Activated CD8-positive, alpha-beta T cell treated with anti-CD3 and anti-CD28 coated beads, Interleukin-2, amount 10 ng/mL, durations not matched to agents 7 days and 5 days (primary cell): ENCODE measurements at places on chromosomes 6 and 20. TPM values are rescaled to one million over a fixed set of nuclear protein-coding genes. Genes with fewer than 3 reads are reported as not detected.

Gene DNAH8
- not detected for total RNA-seq

Gene AKIRIN2
- 42.1 TPM for total RNA-seq

Gene SLC22A3
- not detected for total RNA-seq

Gene GRIK2
- not detected for total RNA-seq

Gene MUC21
- not detected for total RNA-seq

Gene FAM83D
- total RNA-seq = 25.6 TPM

Gene NKX2-4
- not detected for total RNA-seq

Gene SEL1L2
- not detected for total RNA-seq

Gene HAO1
- not detected for total RNA-seq

DNA sequence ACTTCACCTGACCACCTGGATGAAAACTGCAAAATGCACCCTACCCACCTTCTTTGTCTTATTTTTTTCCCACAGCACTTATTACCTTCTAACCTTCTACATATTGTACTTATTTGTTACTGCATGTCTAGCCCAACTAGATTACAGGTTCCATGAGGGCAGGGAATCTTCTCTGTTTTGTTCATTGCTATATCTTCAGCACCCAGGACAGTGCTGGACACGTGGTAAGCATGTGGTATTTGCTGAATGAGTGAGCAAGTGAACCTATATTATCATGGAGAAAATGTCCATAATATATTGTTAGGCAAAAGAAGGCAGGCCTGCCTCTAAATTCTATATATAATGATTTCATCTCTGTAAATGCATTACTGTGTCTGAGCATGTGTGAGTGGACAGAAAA lies 107.0 kb downstream of the TRERF1 start:
- no peak for DNase-seq

DNA sequence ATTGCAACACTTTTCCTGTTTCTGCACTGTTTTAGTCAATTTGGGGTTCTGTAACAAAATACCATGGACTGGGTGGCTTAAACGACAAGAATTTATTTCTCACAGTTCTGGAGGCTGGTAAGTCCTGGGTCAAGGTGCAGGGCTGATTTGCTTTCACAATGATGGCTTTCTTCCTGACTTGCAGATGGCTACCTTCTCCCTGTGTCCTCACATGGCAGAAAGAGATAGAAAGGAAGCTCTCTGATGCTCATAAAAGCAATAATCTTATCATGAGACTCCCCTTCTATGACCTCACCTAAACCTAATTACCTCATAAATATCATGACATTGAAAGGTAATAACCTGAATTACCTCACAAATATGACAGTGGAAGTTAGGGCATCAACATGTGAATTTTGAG lies 511.5 kb upstream of the CITED2 start:
- DNase-seq = no peak

DNA sequence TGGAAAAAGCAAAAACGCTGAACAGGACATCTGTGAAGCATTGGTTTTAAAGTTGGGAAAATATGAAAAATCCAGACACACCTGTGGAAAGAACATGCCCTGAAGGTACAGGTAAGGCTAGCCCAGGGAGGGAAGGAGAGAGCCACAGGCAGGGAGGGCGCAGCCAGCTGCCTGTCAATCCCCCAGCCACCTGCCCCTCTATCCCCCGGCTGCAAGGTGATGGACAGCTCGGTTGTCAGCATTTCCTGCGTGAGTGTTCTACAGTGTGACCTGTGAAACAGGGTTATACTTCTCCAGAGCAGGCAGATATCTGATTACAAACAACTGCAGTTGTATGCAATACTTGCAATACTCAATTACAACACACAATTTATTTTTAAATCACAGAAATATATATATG lies 358.1 kb downstream of the SMOC2 start:
- no peak for DNase-seq

GRCh38 chr20:13883425-13883824 lies 98.6 kb downstream of the NDUFAF5 start:
- DNase-seq = no peak

DNA sequence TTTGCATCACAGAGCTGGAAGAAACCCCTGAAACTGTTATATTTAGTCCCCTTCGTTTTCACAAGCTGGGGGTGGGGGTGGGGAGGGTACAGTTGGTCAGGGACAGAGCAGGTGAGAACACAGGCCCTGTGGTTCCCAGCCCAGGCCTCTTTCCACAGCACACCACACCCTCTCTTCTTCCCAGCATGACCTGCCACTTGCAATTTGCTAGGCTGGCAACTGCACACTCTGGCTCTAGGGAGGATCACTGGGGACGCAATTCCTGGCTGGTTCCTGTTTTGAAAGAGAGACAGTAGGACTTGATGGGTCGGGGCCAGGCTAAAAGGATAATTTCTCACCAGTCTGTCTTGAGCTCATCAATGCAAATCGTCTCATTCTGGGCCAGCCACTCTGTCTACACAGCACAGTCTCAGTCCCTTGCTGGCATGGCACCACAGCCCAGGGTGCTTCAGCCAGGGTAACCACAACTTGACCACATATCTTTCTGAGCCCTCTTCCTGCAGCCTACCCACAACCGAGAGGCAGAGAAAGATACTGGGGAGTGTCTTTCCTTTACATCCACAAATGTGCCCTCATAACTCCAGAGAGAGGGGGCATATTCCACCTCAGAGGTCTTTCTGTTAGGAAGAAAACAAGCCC lies 41.7 kb upstream of the EMILIN3 start:
- peak; percentile 60 for DNase-seq

- DNase-seq = no peak
Observed at GRCh38 chr20:4885877-4886276, 115.4 kb downstream of the SLC23A2 start.

GRCh38 chr6:79149884-79150283 lies 71.8 kb upstream of the PHIP start:
- no peak for DNase-seq

- DNase-seq = no peak
Observed at GRCh38 chr20:62738025-62738881, 29.6 kb downstream of the NTSR1 start.

GRCh38 chr6:157561414-157561790 lies 180.4 kb downstream of the ZDHHC14 start:
- DNase-seq = no peak

DNA sequence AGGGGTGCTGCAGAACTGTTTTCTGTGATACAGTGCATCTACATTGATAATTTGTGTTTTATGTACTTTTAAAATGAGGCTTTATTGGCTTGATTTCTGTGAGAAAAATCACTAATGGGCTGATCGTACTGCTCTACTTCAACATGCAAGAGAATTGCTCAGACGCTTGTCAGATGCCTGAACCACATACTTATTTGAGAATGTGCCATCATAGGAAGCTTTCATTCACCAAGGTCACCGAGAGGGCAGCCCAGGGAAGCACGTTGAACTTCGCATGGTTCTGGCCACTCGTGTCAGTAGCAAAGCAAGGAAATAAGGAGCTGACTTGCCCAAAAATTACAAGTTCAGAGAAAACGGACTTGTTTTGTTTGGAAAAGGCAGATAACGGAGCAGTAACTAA lies 168.5 kb upstream of the AKAP12 start:
- no peak for DNase-seq

- DNase-seq = no peak
Observed at GRCh38 chr20:9758752-9759151, 80.1 kb downstream of the PAK5 start.

DNA sequence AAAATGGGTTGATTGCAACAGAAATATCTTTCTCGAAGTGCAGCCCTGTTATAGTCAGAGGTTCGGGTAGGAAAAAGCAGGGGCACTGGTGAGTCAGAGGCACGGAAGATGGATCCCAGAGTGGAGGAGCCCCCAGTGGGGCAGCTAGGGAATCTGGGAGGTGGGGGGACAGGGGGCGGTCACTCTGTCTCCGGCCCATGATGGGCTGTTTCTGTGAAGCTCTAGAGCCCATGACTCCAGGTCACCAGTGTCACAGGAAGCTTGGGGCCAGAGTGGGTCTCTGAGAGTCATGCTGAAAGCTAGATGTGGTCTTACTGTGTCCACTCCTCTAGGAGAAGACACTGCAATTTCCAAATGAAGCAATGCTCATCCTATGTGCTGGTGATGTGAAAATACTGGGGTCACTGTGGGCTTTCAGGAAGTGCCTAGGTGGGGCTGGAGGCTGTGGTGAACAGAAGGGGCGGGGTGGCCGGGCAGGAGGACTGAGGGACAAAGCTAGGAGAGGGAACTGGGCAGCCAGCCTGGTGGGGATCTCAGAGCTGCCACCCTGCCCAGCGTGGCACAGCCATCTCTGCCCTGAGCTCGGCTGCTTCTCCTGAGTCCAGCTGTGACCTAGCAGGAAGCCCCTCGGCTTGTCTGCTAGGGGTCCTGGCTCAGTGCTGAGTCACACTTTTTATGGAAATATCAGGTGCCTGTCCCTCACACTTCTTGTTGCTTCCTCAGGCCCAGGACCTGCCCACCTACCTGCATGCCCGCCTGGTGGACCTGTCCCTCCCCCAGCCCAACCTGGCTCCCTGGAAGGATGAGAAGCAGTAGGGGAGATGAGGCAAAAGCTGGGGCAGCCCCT lies 54.2 kb downstream of the IRF4 start:
- no peak for DNase-seq
